Lower lobe of right lung (tissue), 2 donors: ENCODE measurements at places on chromosomes 5 and 9. TPM values are rescaled to one million over a fixed set of nuclear protein-coding genes. Genes with fewer than 3 reads are reported as not detected.

Gene LRRC19
- total RNA-seq: 0.27 TPM

Gene NR2F1-AS1
- total RNA-seq: 11.1 TPM

Gene GRXCR2
- not detected for total RNA-seq

Gene CDC25C
- total RNA-seq: 0.47 TPM

Gene IFNW1
- total RNA-seq: not detected

Gene CTSV
- 0.32 TPM for total RNA-seq

Gene HAVCR2
- 33.8 TPM for total RNA-seq

Gene FRRS1L
- 0.06 TPM for total RNA-seq

Gene FABP6
- 4.9 TPM for total RNA-seq

Gene KCNV2
- not detected for total RNA-seq

Gene MYOT
- not detected for total RNA-seq

Gene HARS2
- total RNA-seq: 27.6 TPM

Gene LCN15
- not detected for total RNA-seq

Gene PGM5
- 26.3 TPM for total RNA-seq

Gene GFPT2
- 13.4 TPM for total RNA-seq

Gene ZCCHC9
- total RNA-seq: 21.7 TPM

Gene FOXD4
- total RNA-seq: 0.32 TPM

Gene ETF1
- total RNA-seq: 90.7 TPM

Gene MOB3B
- 22.7 TPM for total RNA-seq

Gene FCN1
- 84.4 TPM for total RNA-seq

Gene OTP
- not detected for total RNA-seq
